Progenitor cell of endocrine pancreas (in vitro differentiated cells): ENCODE measurements at places on chromosomes 1 and 21. TPM values are rescaled to one million over a fixed set of nuclear protein-coding genes. Genes with fewer than 3 reads are reported as not detected.

DNA sequence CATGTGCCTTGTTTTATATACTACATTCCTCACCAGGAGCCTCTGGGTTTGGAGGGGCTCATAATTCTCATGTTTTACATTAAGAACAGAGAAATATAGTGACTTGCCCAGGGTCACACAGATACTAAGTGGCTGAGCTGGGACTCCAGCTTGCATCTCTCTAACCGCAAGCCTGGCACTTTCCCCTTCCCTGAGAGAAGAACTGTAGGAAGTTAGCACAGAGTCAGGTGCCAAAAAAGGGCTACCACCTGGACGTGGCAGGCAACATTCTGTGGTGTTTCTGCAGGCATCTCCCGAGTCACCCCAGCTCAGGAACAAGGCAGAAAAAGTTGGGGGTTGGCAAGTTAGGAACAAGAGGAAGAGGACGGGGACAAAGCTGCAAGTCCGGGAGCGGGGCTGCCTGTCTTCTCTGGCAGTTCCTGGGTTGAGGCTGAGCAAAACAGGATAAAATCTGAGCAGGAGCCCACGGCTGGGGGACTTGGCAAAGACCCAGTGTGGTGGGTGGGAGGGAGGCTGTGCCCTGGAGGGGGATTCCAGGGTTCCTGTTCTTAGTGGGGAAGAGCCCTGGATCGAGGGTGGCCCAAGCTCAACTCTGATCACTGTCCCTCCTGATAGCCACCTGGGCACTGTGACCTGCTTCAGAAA lies 9.8 kb downstream of the PLA2G5 start:
- no peak overlapping the region for H3K27ac ChIP-seq
- no peak overlapping the region for H3K4me3 ChIP-seq
- peaks cover 4% of the 10 kb centered on the region for H3K4me1 ChIP-seq

- no peaks in the 10 kb centered on the region for H3K27me3 ChIP-seq
- no peaks in the 10 kb centered on the region for H3K36me3 ChIP-seq
- H3K27ac ChIP-seq, result peak overlapping the region; percentile 79
- no peak for DNase-seq
- no peak overlapping the region for H3K4me3 ChIP-seq
Measured at GRCh38 chr1:99579691-99580172, 66.2 kb upstream of the PALMD start.

DNA sequence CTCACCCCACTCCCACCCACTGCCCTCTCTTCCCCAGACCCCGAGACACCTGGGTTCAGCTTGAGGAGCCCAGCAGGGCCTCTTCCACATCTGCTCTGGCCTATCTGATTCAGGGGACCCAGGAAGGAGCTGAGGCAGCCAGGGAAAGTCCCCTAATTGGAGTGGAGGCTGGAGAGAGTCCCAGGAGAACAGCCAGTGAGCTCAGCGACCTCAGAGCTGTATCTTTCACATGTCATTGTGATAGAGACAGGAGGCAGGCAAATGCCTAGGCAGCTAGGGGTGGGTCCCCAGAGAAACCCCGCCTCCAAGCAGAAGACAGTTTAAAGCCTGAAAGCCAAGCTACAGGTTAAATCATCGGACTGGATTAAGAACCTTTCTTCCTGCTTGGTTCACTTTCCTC lies 122.7 kb downstream of the MATN1 start:
- no peak overlapping the region for H3K27ac ChIP-seq
- H3K4me3 ChIP-seq, result no peak overlapping the region
- H3K27me3 ChIP-seq, result peaks cover 5% of the 10 kb centered on the region
- no peaks in the 10 kb centered on the region for H3K4me1 ChIP-seq
- no peaks in the 10 kb centered on the region for H3K36me3 ChIP-seq
- no peak for DNase-seq

- no peak overlapping the region for H3K27ac ChIP-seq
- no peaks in the 10 kb centered on the region for H3K4me1 ChIP-seq
- no peak overlapping the region for H3K4me3 ChIP-seq
- no peak for DNase-seq
- H3K27me3 ChIP-seq, result peaks cover 11% of the 10 kb centered on the region
Measured at GRCh38 chr1:220313576-220313975, 41.3 kb upstream of the RAB3GAP2 start.

- H3K27me3 ChIP-seq, result no peaks in the 10 kb centered on the region
- H3K27ac ChIP-seq, result no peak overlapping the region
- H3K4me3 ChIP-seq, result no peak overlapping the region
- H3K36me3 ChIP-seq, result no peaks in the 10 kb centered on the region
- H3K4me1 ChIP-seq, result peaks cover 10% of the 10 kb centered on the region
Measured at GRCh38 chr1:101407505-101408211, 170.8 kb downstream of the S1PR1 start.

- H3K4me1 ChIP-seq, result peaks cover 2% of the 10 kb centered on the region
- no peak overlapping the region for H3K27ac ChIP-seq
- H3K27me3 ChIP-seq, result no peaks in the 10 kb centered on the region
- H3K36me3 ChIP-seq, result peaks cover 6% of the 10 kb centered on the region
Measured at GRCh38 chr1:169368406-169368769, 393 bp downstream of the BLZF1 start.

GRCh38 chr21:32888971-32889370 lies 117.4 kb upstream of the PAXBP1 start:
- H3K4me1 ChIP-seq, result peaks cover 1% of the 10 kb centered on the region
- no peak for DNase-seq
- no peak overlapping the region for H3K4me3 ChIP-seq
- no peak overlapping the region for H3K27ac ChIP-seq

- no peaks in the 10 kb centered on the region for H3K36me3 ChIP-seq
- H3K27ac ChIP-seq, result no peak overlapping the region
- DNase-seq, result no peak
- peaks cover 62% of the 10 kb centered on the region for H3K27me3 ChIP-seq
Measured at GRCh38 chr1:41404308-41404761, 43.1 kb downstream of the FOXO6 start.

GRCh38 chr1:44453798-44454349 lies 48.8 kb downstream of the RNF220 start:
- H3K4me1 ChIP-seq, result no peaks in the 10 kb centered on the region
- no peaks in the 10 kb centered on the region for H3K36me3 ChIP-seq
- no peak overlapping the region for H3K27ac ChIP-seq
- DNase-seq, result no peak
- no peak overlapping the region for H3K4me3 ChIP-seq
- H3K27me3 ChIP-seq, result peaks cover 23% of the 10 kb centered on the region

DNA sequence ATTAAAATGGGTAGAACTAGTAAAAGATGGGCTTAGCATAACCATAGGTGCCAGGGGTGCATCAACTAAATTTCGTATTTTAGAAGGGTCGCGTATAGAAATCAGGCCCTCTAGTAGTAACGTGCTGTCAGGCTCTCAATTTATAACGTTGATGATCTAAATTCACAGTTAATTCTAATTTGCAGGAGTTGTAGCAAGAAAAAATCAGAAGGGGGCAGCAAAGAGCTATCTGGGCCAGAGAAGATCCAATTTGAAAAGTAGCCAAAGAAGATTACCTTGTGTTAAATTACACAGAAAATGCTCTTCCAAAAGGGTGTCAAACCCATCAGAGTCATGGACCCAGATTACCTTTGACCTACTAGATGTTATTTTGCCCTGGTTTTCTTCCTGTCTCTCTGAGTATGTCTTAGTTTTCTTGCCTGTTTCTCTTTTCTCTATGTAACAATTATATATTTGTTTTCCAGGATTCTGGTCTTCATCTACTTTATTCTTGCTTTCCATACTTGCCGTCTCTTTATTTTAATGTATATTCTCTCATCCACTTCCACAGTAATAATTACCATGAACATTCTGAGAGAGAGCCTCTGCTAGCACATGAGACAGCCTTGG lies 1030.9 kb downstream of the AMY1C start:
- DNase-seq, result no peak
- no peaks in the 10 kb centered on the region for H3K4me1 ChIP-seq
- H3K27me3 ChIP-seq, result no peaks in the 10 kb centered on the region
- no peak overlapping the region for H3K4me3 ChIP-seq
- H3K36me3 ChIP-seq, result no peaks in the 10 kb centered on the region

DNA sequence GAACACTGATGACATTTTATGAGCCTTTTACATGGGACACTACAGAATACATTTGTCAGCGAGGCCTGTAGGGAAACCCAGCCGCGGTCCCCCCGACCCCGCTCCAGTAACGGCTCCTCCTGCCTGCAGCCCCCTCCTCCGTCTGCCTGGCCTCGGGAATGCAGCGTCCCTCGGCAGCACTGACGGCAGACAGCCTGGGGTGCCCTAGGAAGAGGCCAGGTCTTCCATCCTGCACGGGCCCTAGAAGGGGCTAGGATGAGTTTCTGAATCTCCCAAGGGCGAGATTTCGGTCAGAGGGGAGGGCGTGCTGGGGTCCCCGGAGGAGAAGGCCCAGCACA lies 8.4 kb downstream of the SAMD11 start:
- DNase-seq, result no peak
- H3K4me3 ChIP-seq, result no peak overlapping the region
- H3K4me1 ChIP-seq, result peaks cover 7% of the 10 kb centered on the region
- no peak overlapping the region for H3K27ac ChIP-seq
- no peaks in the 10 kb centered on the region for H3K36me3 ChIP-seq
- H3K27me3 ChIP-seq, result peaks cover 58% of the 10 kb centered on the region

DNA sequence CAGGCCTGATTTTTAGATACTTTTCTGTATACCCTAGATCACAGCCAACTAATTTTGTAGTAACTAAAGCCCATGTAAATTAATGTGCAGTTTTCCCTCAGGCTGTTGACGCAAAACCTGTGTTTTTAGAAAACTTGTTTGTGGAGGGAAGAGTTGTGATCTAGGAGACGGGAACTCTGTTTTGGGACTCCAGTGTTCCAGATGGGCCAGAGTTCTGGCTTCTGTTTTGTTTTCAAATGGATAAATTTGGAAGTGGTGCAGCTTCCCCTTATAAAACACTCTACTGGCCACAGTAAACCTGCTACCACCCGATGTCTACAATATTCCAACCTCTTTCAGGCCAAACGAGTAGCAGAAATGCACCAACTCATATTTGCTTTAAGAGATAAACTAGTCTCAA lies 13.6 kb upstream of the GPR88 start:
- no peaks in the 10 kb centered on the region for H3K4me1 ChIP-seq
- H3K27ac ChIP-seq, result no peak overlapping the region
- no peaks in the 10 kb centered on the region for H3K27me3 ChIP-seq

- no peaks in the 10 kb centered on the region for H3K36me3 ChIP-seq
- DNase-seq, result no peak
- no peaks in the 10 kb centered on the region for H3K4me1 ChIP-seq
Measured at GRCh38 chr1:85799737-85800136, 91.5 kb upstream of the ZNHIT6 start.

GRCh38 chr1:36715797-36716196 lies 233.1 kb upstream of the CSF3R start:
- no peaks in the 10 kb centered on the region for H3K4me1 ChIP-seq
- no peak overlapping the region for H3K4me3 ChIP-seq
- DNase-seq, result no peak

- H3K27ac ChIP-seq, result no peak overlapping the region
- peaks cover 2% of the 10 kb centered on the region for H3K4me1 ChIP-seq
- H3K36me3 ChIP-seq, result peaks cover 2% of the 10 kb centered on the region
- no peaks in the 10 kb centered on the region for H3K27me3 ChIP-seq
Measured at GRCh38 chr1:193654951-193655735, 468.7 kb upstream of the B3GALT2 start.

DNA sequence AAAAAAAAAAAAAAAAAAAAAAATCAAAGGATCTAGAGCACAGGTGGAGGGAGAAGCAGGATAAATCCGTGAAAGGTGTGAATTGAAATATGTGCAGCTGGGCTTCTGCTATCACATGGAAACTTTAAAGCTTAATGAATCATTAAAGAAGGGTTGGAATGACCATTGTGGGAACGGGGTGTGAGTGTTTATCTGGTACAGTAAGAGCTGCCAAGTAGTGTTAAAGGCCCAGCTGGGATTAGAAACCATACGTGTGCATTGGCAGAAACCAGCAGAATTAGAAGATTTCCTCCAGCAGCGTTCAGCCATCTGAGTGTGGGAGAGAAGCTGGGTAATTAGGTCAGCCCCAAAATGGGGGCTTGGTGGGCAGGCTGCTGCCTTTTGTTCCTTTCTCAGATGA lies 13.5 kb downstream of the FALEC start:
- no peak overlapping the region for H3K4me3 ChIP-seq
- no peak overlapping the region for H3K27ac ChIP-seq
- H3K27me3 ChIP-seq, result no peaks in the 10 kb centered on the region
- H3K36me3 ChIP-seq, result no peaks in the 10 kb centered on the region

DNA sequence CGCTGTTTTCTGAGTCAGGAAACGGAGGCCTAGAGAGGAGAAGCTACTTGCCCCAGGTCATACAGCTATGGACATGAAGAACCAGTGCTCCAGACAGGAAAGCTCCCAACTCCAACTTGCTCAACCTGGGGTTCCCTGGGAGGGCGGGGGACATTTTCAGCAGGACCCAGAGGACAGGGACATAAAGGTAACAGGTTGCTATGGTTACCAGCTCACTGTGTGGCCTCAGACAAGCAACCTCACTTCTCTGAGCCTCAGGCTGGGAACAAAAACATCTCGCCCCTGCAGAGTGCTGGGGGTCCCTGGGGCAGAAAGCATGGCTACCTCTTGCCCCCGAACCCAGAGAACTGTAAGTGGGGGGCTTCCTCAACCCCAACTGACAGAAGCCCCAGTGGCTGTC lies 16.1 kb downstream of the FBXO2 start:
- H3K4me1 ChIP-seq, result no peaks in the 10 kb centered on the region
- no peak overlapping the region for H3K4me3 ChIP-seq
- DNase-seq, result no peak
- no peaks in the 10 kb centered on the region for H3K36me3 ChIP-seq
- no peak overlapping the region for H3K27ac ChIP-seq

GRCh38 chr1:66998972-66999371 lies 55.0 kb downstream of the SLC35D1 start:
- no peaks in the 10 kb centered on the region for H3K27me3 ChIP-seq
- no peak overlapping the region for H3K4me3 ChIP-seq
- DNase-seq, result no peak
- H3K27ac ChIP-seq, result no peak overlapping the region
- no peaks in the 10 kb centered on the region for H3K4me1 ChIP-seq
- H3K36me3 ChIP-seq, result peaks cover 6% of the 10 kb centered on the region

DNA sequence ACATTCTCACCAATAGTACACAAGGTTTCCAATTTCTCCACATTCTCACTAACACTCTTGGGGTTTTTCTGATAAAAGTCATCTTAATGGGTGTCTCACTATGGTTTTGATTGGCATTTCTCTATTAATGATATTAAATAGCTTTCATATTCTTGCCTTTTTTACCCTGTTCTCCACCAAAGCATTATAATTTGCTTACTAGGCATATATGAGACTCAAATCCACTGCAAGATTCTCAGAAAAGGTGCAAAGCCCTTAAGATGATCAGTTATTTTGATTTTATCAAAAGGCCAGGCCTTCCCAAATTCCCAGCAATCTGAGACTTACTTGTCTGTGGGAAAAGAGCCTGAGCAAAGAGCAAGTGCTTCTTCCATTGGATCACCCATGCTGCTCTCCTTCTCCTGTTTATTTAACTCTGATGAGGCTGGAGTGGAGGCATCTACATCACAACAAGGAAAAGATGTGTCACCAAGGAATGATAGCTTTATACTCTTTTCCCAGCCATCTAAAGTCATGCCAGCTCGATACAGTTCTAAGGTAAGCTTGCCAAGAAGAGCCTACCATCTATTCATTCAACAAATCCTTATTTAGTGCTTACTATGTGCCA lies 24.6 kb downstream of the CLSPN start:
- no peak for DNase-seq
- no peaks in the 10 kb centered on the region for H3K4me1 ChIP-seq
- no peaks in the 10 kb centered on the region for H3K27me3 ChIP-seq
- no peak overlapping the region for H3K27ac ChIP-seq
- peaks cover 4% of the 10 kb centered on the region for H3K36me3 ChIP-seq
- H3K4me3 ChIP-seq, result no peak overlapping the region

Gene CD34
- 0.07 TPM in 1 of 2 replicates, not detected in the other for total RNA-seq

Gene GSTM4
- total RNA-seq, result 21.0 and 21.2 TPM in 2 replicates

Gene NFASC
- total RNA-seq, result 6.9 and 8.3 TPM in 2 replicates

Gene BTG2
- 103 and 110 TPM in 2 replicates for total RNA-seq

Gene FALEC
- total RNA-seq, result 0.57 TPM in 1 of 2 replicates, not detected in the other
